ENCODE measurements at places on chromosomes 11 and 22. TPM values are rescaled to one million over a fixed set of nuclear protein-coding genes. Genes with fewer than 3 reads are reported as not detected.

OR8D1 gene
- total RNA-seq, result not detected

H19 gene
- total RNA-seq, result 9.4 TPM

OR52I1 gene
- not detected for total RNA-seq

NAALADL1 gene
- total RNA-seq, result 15.6 TPM

EXPH5 gene
- under 0.01 TPM for total RNA-seq

TOP3B gene
- total RNA-seq, result 27.9 TPM
